OCI-M1 (cell line): ENCODE measurements at places on chromosomes 12 and 14.

DNA sequence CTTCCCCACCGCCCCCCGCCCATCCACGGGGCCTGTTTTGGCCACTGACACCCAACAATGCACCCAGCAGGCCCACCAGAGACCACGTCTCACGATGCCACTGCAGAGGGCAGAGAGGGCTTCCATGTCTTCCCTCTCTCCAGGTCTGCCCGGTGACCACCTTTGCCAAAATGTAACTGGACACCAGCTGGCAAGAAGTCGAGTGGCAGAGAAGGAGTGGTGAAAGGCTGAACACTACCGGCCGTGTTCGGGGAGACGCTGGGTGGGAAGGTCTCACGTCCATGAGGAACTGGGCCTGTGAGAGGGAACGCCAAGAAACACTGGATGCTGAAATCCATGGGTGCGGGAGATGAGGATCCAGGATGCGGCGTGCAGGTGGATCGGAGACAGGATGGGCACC, 308.2 kb downstream of the ADGRD1 start:
- DNase-seq, result no peak

GRCh38 chr12:123027726-123028445, 47.4 kb downstream of the ARL6IP4 start:
- no peak for DNase-seq

GRCh38 chr14:104545942-104546501, 33.5 kb upstream of the C14orf180 start:
- DNase-seq, result no peak

GRCh38 chr14:68279777-68280233, 460.2 kb downstream of the RAD51B start:
- DNase-seq, result no peak

- DNase-seq, result no peak
Observed at GRCh38 chr12:34626363-34627157, 604.3 kb downstream of the ALG10 start.

DNA sequence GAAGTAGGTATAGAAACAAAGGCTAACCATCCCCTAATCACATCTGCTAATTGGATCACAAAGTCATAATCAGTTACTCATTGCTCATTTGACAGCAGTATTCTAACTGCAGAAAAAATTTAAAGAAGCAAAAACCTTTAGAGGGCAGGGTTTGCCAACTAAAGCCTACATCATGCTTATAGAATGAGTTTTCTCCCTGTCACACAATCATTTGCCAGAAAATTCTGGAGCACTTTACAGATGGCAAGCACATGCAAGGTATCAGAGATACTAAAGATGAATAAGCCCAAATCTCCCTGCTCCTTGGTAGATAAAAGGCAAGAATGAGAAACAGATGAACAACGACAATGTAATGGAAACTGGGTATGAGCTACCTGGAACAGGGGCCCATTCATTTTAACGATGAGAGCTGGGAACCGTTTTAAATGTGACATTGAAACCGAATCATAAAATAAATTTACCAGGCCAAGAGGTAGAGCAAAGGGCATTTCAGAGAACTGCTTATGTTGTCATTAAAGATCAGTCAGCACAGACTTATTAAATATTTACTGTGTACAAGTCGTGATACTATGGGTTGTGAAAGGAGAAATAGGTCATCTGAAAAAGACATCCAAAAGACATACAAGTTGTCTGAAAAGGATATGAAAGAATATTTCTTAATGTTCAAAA, 211.4 kb upstream of the ABCD2 start:
- peak; percentile 8 for DNase-seq

DNA sequence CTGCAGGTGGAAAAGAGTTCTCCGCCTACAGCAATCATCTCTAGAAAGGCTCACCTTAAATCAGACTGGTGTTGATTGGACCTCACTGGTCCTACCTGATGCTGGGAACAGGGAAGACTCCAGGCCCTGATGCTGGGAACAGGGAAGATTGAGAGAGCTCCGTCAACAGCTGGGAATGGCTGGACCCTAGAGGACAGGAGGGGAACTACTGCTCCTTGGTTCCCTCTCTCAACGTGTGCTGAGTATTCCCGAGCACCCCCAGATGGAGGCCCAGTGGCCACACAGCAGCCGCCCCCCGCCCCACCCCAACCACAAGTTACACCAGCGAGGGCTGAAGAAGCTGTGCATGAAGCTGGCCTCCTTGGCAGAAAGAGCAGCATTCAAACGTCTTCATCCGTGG, 240.3 kb downstream of the SLC15A4 start:
- no peak for DNase-seq

- no peak for DNase-seq
Observed at GRCh38 chr14:72638021-72638420, 255.9 kb downstream of the DPF3 start.

DNA sequence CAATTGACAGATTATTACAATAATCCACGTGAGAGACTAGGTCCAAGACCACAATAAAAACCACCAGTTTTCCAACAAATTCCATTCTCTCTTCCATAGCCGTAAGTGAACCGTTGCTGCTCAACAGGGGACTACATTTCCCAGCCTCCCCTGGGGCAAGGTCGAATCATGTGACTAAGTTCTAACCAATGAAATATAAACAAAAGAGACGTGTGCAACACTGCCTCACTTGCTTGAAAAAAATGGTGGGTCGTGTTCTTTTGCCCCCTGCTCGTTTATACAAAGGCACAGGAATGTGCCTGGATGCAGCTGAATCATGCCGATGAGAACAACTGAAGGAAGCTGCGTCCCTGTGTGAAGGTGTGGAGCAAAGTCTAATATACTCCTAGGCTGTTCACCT, 51.1 kb downstream of the HSPB8 start:
- DNase-seq, result peak; percentile 51

DNA sequence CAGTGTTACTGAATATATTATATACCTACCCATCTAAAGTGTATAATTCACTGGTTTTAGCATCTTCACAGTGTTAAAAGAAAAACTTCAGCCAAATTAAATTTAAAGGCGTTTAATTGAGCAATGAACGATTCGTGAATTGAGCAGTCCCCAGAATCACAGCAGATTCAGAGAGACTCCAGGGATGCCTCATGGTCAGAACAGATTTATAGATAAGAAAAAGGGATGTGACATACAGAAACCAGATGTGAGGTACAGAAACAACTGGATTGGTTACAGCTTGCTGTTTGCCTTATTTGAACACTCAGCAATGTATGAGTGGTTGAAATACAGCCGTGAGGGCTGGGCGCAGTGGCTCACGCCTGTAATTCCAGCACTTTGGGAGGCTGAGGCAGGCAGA, 84.6 kb downstream of the WNK1 start:
- DNase-seq, result peak; percentile 7

DNA sequence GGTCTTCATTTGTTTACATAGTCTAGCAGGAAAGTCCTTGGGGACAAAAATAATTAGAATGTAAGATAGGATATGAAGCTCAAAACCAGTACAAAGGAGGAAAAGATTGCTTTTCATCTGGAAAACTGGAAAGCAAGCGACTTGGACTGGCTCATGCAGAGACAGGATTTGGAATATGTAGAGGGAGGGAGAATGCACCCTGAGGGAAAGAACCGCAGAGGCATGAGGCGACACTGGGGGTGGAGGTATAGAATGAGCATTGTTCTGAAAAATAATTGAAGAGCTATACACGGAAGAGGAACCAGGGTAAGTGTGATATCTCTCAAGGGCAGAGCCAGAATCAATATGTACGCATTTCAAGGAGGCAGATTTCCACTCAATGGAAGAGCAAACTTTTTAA, 85.5 kb downstream of the PLEKHG3 start:
- no peak for DNase-seq

DNA sequence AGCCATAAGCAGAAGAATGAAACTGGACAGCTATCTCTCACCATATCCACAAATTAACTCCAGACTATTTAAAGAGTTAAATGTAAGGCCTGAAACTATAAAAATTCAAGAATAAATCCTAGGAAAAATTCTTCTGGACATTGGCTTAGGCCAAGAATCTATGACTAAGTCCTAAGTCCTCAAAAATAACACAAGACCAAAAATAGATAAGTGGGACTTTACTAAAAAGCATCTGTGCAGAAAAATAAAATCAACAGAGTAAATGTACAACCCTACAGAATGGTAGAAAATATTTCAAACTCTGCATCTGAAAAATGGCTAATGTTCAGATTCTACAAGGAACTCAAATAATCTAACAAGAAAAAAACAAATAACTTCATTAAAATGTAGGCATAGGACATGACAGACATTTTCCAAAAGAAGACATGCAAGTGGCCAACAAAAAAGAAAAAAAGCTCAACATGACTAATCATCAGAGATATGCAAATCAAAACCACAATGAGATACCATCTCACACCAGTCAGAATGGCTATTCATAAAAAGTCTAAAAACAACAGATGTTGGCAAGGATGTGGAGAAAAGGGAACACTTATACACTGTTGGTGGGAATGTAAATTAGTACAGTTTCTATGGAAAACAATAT, 61.0 kb upstream of the PPFIA2 start:
- no peak for DNase-seq

DNA sequence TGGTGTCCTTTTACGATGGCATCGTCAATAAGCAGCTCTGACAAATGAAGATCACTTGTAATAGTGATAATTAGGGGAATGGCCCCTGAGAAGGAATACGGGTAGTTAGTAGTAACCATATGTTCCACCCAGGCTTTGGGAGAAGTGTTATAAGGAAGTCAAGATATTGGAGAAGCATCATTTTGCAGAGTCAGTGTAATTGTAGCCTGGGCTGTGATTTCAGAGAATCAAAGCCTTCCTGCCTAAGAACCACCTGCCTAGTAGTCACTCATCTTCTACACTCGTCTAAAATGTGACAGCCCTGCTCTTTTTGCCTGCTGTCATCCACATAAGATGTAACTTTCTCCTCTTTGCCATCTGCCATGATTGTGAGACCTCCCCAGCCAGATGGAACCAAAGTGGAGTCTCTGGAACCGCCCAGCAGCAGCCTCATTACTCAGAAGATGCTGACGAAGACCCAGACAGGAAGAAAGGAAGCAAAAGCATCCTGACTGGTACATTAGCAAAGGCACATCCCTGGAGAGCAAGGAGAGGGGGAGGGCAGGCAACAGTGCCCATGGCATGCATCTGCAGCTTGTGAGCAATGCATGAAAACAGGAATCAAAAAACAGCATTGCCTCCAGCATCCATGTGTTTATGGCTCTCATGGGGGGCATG, 12.6 kb upstream of the EDDM3A start:
- no peak for DNase-seq

- peak; percentile 44 for DNase-seq
Observed at GRCh38 chr12:13022851-13023271, 21.3 kb upstream of the FAM234B start.

- DNase-seq, result peak; percentile 6
Observed at GRCh38 chr14:100534528-100535286, 52.5 kb downstream of the BEGAIN start.

DNA sequence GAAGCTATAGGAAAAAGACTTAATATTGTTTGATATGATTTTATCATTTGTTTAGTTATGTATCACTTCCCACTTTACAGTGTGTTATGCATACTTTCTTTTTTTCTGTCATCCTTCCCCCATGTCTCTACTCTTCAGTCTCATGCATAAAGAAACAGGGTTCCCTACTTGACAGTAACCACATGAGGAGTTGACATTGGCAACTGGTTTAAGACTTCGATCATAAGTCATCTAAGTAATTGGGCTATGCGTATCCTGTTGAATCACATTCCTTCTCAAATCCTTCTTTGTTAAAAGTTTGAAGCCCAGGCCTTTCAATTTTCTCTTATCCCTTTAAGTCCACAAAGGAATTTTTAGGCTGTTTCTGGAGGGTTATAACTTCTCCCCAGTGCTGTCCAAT, 358.7 kb downstream of the RAD51B start:
- no peak for DNase-seq
